ENCODE measurements at places on chromosomes 11 and 22. TPM values are rescaled to one million over a fixed set of nuclear protein-coding genes. Genes with fewer than 3 reads are reported as not detected.

DNAL4 gene
- 18.7 TPM for polyA plus RNA-seq

LRRC55 gene
- polyA plus RNA-seq = 0.63 TPM

IMMP1L gene
- polyA plus RNA-seq = 10.2 TPM

NXPE2 gene
- polyA plus RNA-seq = 3.5 TPM

TSGA10IP gene
- not detected for polyA plus RNA-seq

ZP1 gene
- polyA plus RNA-seq = not detected

IL18BP gene
- 6.0 TPM for polyA plus RNA-seq

KDM4E gene
- polyA plus RNA-seq = not detected

PATE4 gene
- polyA plus RNA-seq = not detected

DTX4 gene
- polyA plus RNA-seq = 29.0 TPM

SCGB1C1 gene
- not detected for polyA plus RNA-seq

KRTAP5-8 gene
- polyA plus RNA-seq = not detected

SAA2 gene
- polyA plus RNA-seq = 69.2 TPM

CRACR2B gene
- polyA plus RNA-seq = 46.8 TPM

C1QTNF5 gene
- polyA plus RNA-seq = 12.5 TPM

ENTHD1 gene
- polyA plus RNA-seq = not detected
